AG09319 (cell line): ENCODE measurements at places on chromosomes 11 and 22.

DNA sequence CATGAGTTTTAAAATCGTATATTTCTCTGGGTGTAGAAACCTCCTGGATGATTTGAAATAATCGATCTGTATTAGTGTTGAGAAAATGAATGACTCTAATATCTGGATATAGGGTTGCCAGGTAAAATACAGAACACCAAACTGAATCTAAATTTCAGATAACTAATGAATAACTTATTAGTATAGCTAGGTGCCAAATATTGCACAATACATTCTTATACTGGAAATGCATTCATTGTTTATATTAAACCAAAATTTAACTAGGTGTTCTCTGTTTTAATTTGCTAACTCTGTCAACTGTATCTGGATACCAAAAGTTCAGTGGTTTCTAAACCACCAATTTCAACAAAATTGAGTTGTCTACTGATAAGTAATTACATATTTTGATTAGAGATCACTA lies 2.5 kb upstream of the BIRC3 start:
- no peak for DNase-seq

GRCh38 chr22:42887523-42888507 lies 30.7 kb upstream of the ARFGAP3 start:
- DNase-seq = no peak

- DNase-seq = no peak
Observed at GRCh38 chr22:42608823-42609361, 5.8 kb downstream of the POLDIP3 start.

DNA sequence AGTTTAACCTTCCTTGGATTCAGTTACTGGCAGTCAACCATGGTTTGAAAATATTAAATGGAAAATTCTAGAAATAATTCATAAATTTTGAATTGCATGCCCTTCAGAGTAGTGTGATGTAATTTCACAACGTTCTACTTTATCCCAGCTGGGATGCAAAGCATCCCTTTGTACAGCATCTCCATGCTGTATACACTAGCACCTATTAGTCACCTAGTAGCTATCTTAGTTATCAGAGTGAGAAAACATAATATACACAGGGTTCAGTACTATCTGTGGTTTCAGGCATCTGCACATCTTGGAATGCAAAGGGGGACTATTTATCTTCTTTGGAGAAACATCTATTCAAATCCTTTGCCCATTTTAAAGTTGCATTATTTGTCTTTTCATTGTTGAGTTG lies 30.8 kb downstream of the CBL start:
- DNase-seq = no peak

GRCh38 chr11:74341921-74342320 lies 30.5 kb upstream of the P4HA3 start:
- DNase-seq = no peak

- DNase-seq = no peak
Observed at GRCh38 chr11:67632175-67632981, 2.6 kb upstream of the NUDT8 start.

DNA sequence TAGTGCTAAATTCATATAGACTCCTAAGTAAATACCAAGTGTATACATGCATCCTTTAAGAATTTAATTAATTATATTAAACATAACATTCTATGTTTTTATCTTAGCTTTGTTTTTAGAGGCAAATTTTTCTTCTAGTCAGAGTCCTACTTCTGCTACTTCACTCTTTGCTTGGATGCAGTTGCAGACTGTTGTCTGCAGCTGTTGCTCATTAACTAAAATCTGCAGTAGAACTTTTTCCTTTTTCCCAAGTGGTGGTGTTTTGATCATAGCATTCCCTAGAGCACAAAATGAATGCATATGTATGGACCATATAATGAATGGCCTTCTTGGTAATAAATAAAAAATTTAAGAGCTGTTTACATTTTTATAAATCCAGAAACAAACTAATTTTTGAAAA lies 198.3 kb downstream of the CASP12 start:
- DNase-seq = no peak

DNA sequence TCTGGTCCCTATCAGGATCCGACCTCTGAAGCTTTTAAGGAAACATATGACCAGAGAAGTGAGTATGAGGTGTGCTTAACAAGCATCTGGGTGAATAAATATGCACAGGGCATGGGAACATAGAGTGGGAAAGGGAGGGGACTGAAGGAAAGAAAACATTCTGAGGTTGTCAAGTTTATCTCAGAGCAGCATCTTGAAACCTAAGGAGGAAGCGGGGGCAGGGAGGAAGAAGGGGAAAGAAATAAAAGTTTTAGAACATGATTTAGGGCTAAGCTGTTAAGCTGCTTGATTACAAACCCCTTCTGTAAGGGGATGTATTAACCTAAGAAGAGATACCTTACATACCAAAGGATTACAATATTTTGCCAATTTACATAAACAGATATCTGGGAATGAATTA lies 24.0 kb upstream of the SC5D start:
- DNase-seq = no peak

GRCh38 chr11:12090761-12091258 lies 19.6 kb upstream of the MICAL2 start:
- no peak for DNase-seq

DNA sequence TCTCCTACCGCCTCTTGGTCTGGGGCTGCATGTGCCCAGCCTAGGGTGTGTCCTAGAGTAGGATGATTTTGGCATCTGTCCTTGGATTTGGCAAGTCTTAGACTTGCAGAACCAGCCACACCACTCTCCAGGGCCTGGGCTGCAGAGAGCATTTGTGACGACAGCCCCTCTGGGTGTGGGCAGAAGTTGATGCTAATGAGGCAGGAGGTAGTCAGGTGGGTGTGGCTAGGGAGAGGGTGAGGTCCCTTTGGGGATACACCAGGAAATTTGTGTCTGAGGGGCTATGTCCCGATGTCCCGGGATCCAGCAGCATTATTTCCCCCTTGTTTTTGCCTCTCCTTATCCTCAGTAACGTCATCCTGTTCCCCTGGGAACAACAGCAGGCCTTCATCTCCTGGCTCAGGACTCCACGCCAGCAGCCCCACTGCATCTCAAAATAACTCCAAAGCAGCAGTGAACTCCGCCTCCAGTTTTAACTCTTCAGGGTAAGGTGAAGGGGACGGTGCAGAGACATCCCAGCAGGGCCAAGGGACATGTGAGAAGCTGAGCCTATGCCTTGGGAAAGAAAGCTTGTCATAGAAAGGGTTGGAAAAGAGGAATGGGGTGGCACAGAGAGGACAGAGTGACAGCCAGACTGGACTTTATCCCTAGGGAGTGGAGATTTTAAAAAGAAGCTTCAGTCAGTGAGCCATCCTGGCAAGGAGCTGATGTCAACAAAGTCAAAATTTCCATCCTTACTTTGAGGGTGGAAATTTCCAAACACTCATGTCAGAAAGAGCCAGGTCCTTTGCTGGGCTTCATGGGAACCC lies 8.0 kb upstream of the TLCD5 start:
- DNase-seq = no peak

- DNase-seq = no peak
Observed at GRCh38 chr22:33923660-33924246, 3.5 kb upstream of the LARGE1 start.

GRCh38 chr11:33569333-33569732 lies 131.3 kb downstream of the C11orf91 start:
- no peak for DNase-seq

DNA sequence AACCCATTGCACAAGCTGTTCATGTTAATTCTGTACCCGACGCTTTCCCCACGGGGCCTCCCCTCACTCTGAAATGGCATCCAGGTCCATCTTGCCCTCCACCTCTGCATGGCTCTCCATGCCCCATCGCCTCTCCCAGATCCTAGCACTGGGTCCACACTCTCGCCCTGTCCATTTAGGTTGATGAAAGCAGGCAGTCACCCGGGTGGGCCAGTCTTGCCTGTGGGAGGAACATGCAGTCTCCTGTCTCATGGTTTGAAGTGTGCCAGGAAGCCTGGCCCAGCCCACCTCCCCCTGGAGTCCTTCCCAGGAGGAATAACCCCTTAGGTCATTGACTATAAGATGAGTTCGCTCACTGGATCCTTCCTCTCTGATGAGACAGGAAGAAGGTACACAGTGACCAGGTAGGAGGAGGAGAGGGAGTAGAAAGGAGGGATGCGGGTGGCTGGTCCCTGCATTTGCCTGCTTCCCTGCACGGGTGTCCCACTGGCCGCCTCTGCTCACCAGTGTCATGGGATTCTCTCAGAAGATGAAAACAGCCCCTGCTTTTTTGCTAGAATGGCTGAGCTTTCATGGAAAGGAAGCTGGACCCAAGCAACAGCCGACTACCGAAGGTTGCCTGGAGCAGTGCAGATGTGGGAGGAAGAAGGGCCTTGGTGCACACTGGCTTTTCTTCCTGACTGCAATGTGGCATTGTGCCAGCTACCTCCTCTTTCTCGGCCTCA lies 6.8 kb downstream of the TMEM121B start:
- no peak for DNase-seq

DNA sequence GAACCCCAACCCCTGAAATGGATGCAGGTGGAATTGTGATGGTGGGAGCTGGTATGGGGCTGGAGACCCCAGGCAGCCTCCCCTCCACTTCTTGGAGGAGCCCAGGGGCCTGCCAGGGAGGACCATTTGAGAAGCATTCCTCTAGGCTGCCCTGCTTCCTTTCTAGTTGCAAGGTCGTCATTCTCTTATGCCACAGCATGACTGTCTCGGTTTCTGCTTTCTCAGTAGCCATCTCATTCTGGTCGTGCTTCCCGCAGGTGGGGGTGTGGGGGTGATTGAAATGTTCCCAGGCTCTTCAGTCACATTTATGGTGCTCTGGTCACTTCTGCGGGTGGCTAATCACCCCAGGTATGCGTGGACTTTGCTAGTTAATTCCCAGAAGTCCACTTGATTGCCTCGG lies 223.7 kb upstream of the TBCEL start:
- no peak for DNase-seq

- DNase-seq = no peak
Observed at GRCh38 chr11:63813563-63814382, 517 bp downstream of the SPINDOC start.

DNA sequence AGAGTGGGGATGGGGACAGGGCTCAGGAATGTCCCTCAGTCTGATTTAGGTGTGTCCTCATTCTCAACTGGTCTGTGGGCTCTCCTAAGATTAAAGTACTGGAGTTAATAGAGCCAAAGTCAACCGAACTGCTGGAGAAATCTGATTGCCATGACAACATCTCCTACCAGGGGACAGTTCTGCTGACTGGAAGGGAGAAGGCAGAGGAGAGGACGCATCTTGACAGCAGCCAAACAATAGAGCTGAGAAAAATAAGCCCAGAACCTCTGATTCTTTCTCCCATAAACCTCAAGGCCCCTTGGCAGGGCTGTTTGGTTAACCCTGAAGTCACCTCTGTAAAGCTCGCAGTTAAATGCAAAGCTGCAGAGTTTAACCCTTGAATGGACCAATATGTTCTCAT lies 2.8 kb downstream of the KCTD14 start:
- no peak for DNase-seq

DNA sequence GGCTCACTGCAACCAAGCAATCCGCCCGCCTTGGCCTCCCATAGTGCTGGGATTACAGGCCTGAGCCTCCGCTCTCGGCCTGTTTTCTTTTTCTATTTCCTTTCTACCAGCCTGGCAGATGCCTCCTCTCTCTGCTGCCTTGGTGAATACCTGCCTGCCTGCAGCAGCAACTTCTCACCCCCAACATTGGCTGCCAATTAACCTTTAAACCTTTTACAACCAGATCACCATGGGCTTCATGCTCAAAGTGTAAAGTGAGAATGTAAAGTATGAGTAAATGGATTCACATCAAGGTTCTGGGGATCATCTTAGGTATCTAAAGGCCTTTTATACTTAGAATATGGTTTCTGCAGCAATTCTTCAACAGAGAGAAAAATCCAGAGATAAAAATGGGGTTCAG lies 13.0 kb upstream of the FCHSD2 start:
- DNase-seq = no peak

GRCh38 chr11:31617246-31617645 lies 107.7 kb downstream of the ELP4 start:
- DNase-seq = no peak

GRCh38 chr11:12864316-12865156 lies 144.6 kb upstream of the RASSF10 start:
- no peak for DNase-seq

DNA sequence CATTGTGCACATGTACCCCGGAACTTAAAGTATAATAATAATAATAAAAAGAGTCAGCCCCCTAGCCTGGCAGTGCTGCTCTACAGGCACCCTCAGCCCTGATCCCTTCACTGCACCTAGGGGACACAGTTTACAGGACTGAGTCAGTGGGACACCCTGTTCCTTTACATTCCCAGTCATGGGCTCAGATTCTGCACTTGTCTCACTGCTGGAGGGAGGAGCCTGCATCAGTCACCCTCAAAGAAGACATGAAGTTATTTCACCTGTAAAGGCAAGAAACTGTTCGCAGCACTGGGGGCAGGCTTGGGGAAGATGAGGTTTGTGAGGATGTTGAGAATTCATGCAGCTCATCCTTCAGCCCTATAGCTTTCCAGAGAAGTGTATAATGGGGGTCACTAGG lies 50.7 kb upstream of the VPREB1 start:
- no peak for DNase-seq
